Natural killer cell treated with Interleukin-12 subunit alpha and Interleukin-12 subunit beta and Interleukin-15 and Interleukin-18, amount 100 ng/mL, for 72 hours (primary cell): ENCODE measurements at places on chromosomes 1 and 21. TPM values are rescaled to one million over a fixed set of nuclear protein-coding genes. Genes with fewer than 3 reads are reported as not detected.

DNA sequence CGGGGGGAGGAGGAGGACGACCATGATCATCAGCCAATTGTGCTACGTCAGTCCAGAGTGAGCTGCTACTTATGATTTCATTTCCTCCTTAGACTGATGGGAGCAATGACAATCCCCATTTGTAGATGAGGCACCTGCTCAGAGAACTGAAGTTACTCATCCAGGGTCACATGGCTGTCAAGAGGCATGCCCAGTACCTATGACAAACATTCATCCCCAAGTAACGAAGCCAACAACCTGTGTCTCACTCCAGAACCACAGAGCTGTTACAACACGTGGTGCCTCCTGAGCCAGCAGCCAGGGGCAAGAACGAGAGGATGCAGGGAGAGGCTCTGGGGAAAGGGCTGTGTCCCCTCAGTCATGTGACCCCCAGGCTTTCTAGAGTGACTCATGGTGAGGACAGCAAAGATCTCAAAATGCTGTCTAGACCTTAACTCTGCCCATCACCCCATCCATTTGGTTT, 93.6 kb downstream of the SIM2 start:
- no peak for DNase-seq

PRAMEF4 gene
- total RNA-seq: not detected

GRCh38 chr1:94126651-94127050, 5.7 kb upstream of the ABCA4 start:
- no peak for DNase-seq

- DNase-seq: no peak
These were observed 28.3 kb upstream of the KCNJ15 start for GRCh38 chr21:38228537-38228936.

DNA sequence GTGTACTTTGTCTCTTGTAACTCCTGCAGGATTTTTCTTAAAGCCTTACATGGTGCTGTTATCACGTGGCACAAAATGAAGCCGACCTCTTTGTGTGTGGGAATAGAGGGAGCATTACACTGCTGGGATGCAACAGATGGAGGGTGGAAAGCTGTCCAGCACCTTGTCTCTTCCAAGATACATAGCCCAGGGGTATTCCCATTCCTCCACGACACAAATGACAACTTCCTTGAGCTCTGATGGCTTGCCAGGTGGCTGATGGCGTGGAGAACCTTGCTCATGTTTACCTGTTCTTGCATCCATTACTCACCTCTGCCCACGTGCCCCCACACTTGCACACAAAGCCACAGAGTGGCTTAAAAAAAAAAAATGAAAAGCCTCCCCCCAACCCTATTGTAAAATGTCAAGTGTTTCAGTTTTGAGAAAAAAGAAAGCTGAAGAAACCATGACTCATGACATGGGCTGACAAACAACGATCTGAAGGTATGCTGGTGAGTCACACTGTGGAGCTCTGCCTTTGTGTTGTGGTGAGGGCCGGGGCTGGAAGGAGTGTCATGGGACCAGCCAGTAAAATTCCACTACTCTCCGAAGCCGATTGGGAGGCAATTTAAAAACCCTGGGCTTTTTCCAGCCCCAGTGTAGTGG, 32.0 kb upstream of the ATP5PO start:
- peak; percentile 91 for DNase-seq

- DNase-seq: no peak
These were observed 113.1 kb downstream of the DNM3 start for GRCh38 chr1:171954361-171954760.

DNA sequence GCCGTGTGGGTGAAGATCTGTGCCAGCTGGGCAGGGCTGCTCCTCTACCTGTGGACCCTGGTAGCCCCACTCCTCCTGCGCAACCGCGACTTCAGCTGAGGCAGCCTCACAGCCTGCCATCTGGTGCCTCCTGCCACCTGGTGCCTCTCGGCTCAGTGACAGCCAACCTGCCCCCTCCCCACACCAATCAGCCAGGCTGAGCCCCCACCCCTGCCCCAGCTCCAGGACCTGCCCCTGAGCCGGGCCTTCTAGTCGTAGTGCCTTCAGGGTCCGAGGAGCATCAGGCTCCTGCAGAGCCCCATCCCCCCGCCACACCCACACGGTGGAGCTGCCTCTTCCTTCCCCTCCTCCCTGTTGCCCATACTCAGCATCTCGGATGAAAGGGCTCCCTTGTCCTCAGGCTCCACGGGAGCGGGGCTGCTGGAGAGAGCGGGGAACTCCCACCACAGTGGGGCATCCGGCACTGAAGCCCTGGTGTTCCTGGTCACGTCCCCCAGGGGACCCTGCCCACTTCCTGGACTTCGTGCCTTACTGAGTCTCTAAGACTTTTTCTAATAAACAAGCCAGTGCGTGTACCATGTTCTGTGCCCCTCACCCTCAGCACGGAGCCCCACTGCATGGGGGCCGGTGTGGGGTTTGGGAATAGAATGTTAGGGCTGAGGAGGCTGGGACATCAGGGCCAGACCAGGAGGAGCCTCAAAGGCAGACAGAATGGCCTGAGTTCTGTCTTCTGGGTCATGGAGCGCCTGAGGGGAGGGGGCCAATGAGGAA, 21.3 kb downstream of the SERINC2 start:
- no peak for DNase-seq

DNA sequence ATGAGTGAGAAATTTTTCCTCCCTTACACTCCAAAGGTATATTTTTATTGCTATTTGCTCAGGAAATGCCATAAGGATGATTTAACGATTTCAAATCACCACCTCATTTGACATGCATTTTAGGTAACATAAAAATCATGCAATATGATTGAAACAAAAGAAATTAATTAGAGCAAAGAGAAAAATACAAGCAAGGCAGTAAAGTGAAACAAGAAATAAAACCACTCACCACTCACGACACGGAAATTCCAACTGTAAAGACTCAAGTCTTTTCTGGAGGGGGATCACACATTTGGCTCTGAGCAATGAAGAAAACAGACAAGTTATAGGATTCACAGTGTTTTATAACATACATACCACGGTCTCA, 86.8 kb upstream of the ARHGAP29 start:
- DNase-seq: no peak

- DNase-seq: no peak
These were observed 25.4 kb downstream of the PIK3CD start for GRCh38 chr1:9676815-9677393.

RNU1-3 gene
- total RNA-seq: 3,879 TPM

- DNase-seq: peak; percentile 65
These were observed 130.3 kb upstream of the DPYD start for GRCh38 chr1:98051065-98051675.

DNA sequence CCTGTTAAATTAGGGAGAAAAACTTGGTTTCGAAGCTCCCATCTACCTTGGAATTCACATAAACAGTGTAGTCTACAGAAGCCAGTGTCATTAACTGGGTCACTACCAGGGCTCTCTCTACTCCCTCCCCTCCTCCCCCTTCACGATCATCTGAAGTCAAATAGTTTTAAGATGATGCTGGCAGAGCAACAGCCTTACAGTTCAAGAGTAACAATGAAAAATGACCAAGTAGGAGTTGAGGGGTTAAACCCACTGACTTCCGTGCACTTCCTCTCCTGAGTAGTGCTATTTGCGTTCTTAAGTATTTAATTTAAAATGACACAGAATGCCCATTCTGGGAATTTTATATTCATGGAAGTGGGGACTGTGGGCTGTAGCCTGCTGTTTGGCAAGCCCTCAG, 236.9 kb downstream of the SIPA1L2 start:
- DNase-seq: no peak

CCDC185 gene
- total RNA-seq: not detected

DNA sequence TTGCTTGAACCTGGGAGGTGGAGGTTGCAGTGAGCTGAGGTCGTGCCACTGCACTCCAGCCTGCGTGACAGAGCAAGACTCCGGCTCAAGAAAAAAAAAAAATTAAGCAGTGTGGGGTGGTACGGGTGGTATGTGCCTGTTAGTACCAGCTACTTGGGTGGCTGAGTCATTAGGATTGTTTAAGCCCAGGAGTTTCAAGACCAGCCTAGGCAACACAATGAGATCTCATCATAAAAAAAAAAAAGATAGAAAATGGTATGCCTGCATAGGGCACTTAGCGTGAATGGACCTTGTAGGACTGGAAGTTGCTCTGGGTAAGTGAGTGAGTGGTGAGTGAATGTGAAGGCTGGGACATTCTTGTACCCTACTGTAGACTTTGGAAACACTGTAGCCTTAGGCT, 37.0 kb downstream of the TBCE start:
- no peak for DNase-seq

DNA sequence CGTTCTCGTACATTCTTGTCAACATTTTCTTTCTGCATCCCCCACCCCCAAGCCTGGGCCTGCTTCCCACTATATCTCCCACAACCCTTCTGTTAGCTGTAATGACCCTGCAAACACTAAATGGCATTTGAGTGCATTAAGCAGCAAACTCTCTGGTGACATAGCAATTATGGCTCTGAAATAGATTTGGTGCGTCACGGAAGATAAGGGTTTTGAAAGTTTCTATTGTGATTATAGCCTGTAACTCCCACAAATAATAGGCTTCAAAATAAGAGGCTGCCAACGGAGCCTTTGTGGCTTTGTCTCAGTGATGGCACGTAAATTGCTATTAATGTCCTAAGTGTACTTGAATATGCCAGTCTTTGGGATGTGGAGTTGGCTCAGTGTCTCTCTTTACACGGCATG, 277.6 kb downstream of the PBX1 start:
- no peak for DNase-seq

TMEM69 gene
- 18.7 TPM for total RNA-seq

DNA sequence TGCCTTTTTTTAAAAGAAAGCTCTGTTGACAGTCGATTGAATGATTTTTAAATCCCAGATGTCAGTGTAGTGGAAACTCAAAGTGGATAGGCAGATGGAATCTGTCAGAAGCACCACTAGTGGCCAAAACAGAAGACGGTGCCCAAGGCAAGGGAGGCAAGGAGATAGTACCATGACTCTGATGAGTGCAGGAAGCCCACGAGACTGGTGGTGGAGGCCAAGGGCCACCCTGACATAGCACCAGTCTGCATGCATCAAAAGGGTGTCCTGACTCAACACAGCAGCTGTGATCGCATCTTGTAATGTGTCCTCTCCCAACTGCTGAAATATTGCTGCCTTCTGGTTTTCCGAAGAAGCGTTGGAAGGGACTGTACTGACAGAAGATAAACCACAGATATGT, 124.1 kb upstream of the PAPPA2 start:
- no peak for DNase-seq

GRCh38 chr1:8789314-8790214, 27.9 kb downstream of the RERE start:
- no peak for DNase-seq

DNA sequence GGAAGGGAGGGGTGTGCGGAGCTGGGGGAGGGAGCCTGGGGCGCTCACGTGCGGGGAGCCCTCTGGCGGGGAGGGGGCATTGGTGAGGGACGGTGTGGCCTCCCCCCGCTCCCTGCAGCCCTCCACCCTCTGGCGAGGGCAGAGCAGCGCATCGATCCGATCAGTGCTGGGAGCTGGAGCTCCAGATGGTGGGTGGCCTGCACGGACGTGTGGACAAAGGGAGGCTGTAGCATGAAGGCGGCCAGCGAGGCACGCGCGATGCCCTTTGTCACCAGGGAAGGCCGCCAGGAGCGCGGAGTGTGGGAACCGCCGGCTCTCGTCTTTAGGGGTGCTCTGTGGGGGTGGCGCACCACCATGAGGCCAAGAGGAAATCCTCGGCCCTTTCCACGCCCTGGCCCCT, 5.4 kb upstream of the HES5 start:
- no peak for DNase-seq

GRCh38 chr1:15485636-15486035, 9.7 kb downstream of the CELA2B start:
- DNase-seq: no peak

UQCRHL gene
- 2.0 TPM for total RNA-seq

STIL gene
- total RNA-seq: 42.7 TPM

TGFBR3 gene
- total RNA-seq: 157 TPM

GRCh38 chr1:232459826-232460225, 170.1 kb downstream of the SIPA1L2 start:
- DNase-seq: no peak

GRCh38 chr1:205812271-205812877, 624 bp downstream of the SLC41A1 start:
- peak; percentile 61 for DNase-seq

- no peak for DNase-seq
These were observed 86.8 kb upstream of the PLPPR4 start for GRCh38 chr1:99177465-99177864.

SLC9C2 gene
- not detected for total RNA-seq

DNA sequence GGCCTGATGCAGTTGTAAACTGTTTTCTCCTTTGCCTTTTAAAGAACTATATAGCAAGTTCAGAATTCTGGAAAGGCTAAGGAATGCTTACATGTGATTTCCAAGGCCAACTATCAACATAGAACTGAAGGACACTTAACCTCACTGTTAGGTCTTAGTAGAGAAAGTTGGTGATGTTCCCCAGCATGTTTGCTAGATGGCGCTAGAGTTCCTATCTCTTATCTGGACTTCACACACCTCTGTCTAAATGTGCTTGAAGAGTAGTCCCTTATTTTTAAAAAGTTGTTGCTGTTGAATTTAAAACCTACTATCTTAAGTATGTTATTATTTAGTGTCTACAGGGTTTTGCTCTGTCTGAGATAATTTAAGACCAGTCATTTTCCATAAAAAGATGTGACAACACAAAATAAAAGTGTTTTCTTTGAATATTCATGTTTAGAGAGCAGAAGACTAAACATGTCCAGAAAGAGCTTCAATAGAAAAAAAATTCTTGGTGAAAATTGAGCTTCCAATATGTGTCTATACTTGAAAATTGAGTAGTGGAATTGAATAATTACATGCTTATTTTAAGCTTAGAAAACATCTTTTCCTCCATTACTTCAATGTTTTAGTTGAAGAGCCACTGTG, 237.3 kb downstream of the S1PR1 start:
- DNase-seq: no peak

DNA sequence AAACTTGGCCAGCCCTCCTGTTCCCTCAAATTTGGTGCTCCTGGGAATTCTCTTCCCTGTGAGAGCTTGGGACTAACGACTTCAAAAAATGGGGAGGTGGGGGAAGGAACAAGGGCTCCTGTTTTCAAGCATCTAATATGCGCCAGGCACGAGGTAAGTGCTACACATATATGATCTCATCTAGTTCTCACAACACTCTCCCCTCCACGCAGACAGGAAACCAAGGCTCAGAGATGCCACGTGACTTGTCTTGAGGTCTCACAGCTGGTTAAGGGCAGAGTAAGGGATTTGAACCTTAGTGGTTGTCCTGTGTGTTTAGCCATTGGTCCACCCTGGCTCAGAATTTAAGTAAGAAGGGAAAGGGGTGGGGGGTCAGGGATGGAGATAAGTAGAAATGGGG, 125.9 kb downstream of the DMRTB1 start:
- DNase-seq: peak; percentile 83

ANKRD45 gene
- not detected for total RNA-seq

- no peak for DNase-seq
These were observed 51.5 kb upstream of the CYP2J2 start for GRCh38 chr1:59978026-59978425.

TP73 gene
- 1.5 TPM for total RNA-seq

GRCh38 chr1:205310976-205311704, 10.4 kb downstream of the NUAK2 start:
- DNase-seq: no peak

- DNase-seq: no peak
These were observed at the start of gene SNX7 for GRCh38 chr1:98661544-98662355. Gene SNX7 (plus strand): TSS chr1:98661721. CDS start chr1:98661732, 11 bp downstream.

GRCh38 chr1:119686661-119687060, 25.1 kb upstream of the PHGDH start:
- no peak for DNase-seq

NUP133 gene
- 41.4 TPM for total RNA-seq

LY9 gene
- total RNA-seq: 0.92 TPM

OR2L5 gene
- total RNA-seq: not detected

OR2L2 gene
- total RNA-seq: 0.17 TPM

RNF2 gene
- total RNA-seq: 20.8 TPM
